ENCODE measurements at places on chromosomes 3 and 15.
A peak's percentile ranks its signal among the peaks of the same experiment; 100 is the strongest.

GRCh38 chr3:103085465-103085864 lies 650.6 kb downstream of the ZPLD1 start:
- DNase-seq: no peak

- peak; percentile 65 for DNase-seq
Measured at GRCh38 chr3:140160553-140160952, 225.6 kb downstream of the CLSTN2 start.

GRCh38 chr3:24162929-24163328 lies 217.8 kb downstream of the NR1D2 start:
- DNase-seq: peak; percentile 14

DNA sequence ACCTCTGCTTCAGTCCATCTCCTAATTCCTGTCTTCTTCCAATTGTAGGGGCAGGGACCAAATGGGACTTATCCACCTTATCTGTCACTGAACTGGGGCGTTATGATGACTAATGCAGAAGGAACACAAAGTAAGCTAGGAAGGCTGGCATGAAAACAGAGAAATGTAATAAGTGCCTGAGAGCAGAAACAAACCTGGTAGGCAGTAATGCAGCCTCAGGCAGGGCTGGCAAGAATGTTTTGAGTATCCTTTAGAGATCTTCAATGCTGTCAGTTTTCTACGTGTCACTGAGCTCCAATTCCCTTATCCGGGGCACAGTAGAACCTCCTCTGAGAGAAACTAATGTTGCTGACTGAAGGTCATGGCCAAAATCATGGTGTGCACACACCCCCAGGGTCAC lies 246.2 kb upstream of the TBL1XR1 start:
- DNase-seq: no peak

GRCh38 chr15:48643206-48643605 lies 2.3 kb downstream of the FBN1 start:
- no peak for DNase-seq

- peak; percentile 63 for DNase-seq
Measured at GRCh38 chr3:11155341-11156025, 1.2 kb downstream of the HRH1 start.

GRCh38 chr3:151724576-151725562 lies 8.9 kb upstream of the AADACL2 start:
- no peak for DNase-seq

GRCh38 chr3:9930804-9931418 lies 2.7 kb upstream of the CRELD1 start:
- peak; percentile 18 for DNase-seq

GRCh38 chr15:23694592-23694991 lies 7.5 kb upstream of the NDN start:
- no peak for DNase-seq

DNA sequence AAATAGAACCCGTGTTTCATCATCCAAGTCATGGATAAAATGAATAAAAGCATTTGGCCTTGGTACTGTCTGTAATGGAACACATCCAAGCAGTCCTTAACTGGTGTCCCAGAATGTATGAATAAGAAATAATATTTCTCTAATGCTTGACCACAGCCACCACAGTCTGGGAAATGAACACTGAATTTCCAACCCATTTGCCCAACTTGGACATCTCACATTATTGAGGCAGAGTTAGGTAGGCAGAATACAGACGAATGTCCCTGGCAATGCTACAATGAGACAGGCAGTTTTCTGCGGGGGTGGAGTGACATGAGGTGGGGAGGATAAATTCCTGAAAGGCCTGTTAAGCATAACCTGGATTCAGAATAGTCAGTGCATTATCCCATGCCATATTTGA lies 245.7 kb downstream of the ZIC1 start:
- no peak for DNase-seq

GRCh38 chr3:55202326-55202725 lies 274.5 kb upstream of the LRTM1 start:
- DNase-seq: no peak

- DNase-seq: no peak
Measured at GRCh38 chr15:70410371-70410985, 312.8 kb upstream of the TLE3 start.

DNA sequence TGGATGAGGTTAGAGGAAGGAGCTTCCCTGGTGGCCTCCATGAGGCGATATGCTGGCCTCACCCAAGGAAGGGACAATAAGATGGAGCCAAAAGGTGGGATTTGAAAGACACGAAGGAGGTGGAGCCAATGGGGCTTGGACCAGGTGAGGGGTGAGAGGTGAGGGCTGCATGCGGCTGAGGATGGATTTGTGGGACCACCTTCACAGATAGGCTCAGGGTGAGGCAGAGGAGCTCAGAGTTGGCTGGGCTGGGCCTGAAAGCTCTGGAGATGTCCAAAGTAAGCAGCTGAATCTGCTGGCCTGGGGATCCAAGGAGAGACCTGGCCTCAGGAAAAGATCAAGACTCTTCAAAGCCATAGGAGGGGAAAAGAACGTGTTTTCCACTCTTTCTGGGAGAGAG lies 49.8 kb downstream of the EXOG start:
- DNase-seq: no peak

GRCh38 chr3:139519998-139520737 lies 19.4 kb downstream of the RBP1 start:
- peak; percentile 74 for DNase-seq

DNA sequence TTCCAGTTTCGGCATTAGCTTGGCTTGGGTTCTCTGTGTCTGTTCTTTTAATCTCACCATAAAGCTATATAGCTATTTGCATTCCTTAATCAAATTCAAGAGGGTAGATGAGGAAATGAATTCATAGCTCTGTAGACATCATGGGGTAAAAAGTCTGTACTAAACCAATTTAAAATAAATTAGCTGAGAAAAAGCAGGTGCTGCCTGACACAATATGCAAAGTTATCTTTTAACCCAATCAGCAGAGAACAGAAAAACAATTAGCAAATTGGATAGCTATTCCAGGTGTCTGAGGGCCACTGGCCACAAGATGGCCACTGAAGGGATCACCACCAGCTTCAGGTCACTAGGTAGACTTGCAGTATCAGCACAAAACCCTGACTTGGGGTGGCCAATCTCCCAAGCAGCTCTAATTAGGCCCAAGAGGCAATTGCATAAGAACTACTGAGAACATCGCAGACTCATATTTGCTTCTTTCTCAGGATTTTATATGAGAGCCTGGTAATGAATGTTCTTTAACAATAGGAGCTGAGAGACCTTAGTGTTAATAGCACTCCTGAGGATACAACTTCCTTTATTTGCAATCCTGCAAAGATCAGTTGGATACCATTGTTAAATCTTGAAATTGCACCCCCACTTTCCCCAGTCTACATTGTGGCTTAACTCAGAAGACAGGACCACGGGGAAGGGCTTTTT lies 494.3 kb downstream of the PDCD6IP start:
- DNase-seq: peak; percentile 37

DNA sequence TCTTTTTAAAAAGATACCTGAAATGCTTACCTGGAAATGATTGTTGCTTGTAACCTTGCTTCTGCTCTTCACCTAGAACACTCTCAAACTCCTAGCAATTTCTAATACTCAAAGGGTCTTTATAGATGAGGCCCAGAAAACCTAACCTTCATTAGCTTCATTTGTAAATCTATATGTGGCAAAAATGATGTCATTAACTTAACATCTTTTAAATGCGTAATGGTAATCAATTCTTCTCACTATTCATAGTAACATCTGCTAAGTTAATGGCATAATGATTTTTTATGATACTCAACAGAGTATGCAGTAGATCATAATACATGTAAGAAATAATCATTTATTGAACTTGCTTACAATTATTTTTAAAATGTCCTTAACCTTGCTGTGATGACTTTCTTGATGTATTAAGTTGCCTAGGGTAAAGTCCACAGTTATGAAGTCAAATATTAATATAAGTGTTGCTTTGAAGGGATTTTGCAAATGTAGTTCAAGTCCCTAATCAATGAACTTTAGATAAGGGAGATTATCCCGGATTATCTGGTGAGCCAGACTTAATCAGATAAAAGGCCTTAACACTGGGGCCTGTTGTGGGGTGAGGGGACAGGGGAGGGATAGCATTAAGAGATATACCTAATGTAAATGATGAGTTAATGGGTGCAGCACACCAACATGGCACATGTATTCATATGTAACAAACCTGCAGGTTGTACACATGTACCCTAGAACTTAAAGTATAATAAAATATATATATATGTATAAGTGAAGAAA lies 10.1 kb upstream of the SERPINI2 start:
- peak; percentile 98 for DNase-seq

GRCh38 chr3:99965077-99965476 lies 147.4 kb downstream of the CMSS1 start:
- no peak for DNase-seq

GRCh38 chr15:80944818-80945217 lies 44.8 kb downstream of the MESD start:
- no peak for DNase-seq

- DNase-seq: no peak
Measured at GRCh38 chr3:156617781-156618180, 56.6 kb upstream of the TIPARP start.

DNA sequence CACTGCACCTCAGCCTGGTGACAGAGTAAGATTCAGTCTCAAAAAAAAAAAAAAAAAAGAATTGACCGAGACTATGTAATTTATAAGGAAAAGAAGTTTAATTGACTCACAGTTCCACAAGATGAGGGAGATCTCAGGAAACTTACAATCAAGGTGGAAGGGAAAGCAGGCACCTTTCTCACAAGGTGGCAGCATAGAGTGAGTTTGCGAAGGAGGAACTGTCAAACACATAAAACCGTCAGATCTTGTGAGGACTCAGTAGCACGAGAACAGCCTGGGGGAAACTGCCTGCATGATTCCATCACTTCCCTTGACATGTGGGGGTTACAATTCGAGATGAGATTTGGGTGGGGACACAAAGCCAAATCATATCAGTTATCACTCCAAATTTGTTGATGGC lies 380.9 kb downstream of the EDEM1 start:
- peak; percentile 26 for DNase-seq

DNA sequence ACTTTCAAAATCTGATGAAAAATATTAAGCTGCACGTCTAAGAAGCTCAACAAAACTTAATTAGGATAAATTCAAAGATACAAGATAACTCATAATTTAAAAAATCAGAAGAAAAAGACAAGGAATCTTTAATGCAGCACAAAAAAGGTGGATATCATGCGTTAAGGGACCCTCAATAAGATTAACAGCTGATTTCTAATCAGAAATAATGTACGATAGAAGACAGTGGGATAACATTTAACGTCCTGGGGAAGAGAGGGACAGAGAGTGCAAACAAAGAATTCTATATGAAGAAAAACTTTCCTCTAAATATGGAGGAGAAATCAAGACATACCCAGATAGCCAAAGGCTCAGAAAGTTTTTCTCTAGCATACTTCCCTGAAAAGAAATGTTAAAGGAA lies 519.5 kb downstream of the PYDC2 start:
- DNase-seq: no peak

- no peak for DNase-seq
Measured at GRCh38 chr3:52527039-52527731, 6.5 kb downstream of the NT5DC2 start.

GRCh38 chr3:58979840-58980239 lies 70.0 kb downstream of the CFAP20DC start:
- DNase-seq: no peak

DNA sequence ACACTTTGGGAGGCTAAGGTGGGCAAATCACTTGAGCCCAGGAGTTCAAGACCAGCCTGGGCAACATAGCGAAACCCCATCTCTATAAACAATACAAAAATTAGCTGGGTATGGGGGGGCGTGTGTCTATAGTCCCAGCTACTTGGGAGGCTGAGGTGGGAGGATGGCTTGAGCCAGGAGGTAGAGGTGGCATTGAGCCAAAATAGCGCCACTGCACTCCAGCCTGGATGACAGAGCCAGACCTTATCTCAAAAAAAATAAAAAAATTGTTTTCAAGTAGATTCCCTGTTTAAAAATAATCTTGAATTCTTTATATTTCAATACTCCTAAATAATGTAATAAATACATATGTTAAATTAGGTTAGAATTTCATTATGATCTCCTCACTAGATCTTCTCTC lies 9.8 kb downstream of the HMCES start:
- DNase-seq: no peak

DNA sequence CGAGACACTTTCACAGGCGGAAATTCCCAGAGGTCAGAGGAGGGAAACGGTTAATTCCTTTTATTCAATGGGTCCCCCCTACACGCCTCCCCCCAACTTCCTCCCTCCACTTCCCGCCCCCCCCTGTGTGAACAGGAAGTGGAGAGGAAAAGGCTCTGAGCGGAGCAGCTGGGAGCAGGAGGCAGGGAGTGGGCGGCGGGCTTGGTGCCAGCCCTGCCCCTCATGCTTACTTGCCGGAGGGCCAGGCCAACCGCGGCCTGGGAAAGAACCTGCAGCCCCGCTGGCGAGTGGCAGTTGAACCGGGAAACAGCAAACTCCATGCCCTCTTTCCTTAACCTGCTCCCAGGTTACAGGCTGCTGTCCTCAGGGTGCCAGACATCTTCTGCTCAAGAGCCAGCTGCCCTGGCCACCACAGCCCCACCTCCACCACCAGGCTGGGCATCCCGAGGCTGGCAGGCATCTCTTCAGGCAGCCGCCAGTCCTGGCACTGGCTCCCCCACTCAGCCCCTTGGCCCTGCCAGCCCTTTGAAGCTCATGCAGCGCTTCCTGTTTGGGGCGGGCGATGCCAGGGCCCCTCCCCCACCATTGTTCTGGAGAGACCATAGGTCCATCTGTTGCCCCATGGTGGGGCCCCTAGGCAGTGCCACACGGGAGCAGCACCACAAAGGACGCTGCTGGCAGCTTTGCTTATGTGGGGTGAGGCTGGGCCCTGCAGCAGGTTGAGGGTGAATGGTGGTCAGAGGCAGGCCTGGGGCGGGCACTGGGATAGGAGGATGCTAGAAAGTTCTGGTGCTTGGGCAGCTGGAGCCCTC lies 12.9 kb downstream of the VPS18 start:
- DNase-seq: peak; percentile 63

DNA sequence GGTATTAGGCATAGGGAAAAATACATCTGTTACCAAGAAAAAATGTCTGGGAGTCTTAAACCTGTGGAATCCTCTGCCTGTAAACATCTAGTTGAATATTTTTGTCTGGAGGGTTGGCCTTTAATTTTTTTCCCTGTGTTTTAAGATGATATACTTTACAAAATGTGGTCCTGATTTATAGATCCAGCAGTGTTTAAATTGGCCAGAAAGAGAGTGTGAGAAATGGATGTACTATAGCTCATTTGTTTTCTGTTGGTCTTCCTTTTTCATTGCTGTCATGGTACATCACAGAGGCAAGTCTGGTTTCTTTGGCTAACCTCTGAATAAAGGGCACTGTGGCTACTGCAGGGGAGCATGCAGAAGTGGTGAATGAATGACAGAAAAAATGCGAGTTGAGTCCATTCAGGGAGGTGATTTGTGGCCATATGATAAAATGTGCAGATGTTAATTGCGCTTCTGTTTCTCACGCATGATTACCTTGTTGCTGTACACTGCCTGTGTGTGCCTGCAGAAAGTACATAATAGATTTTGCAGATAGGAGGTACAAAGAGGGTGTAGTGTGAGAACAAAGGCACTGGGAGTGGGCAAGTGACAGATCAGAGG lies 150.0 kb downstream of the NFKBIZ start:
- DNase-seq: no peak

- no peak for DNase-seq
Measured at GRCh38 chr15:42010434-42010833, 10.4 kb downstream of the PLA2G4E start.

GRCh38 chr3:16769525-16769924 lies 115.2 kb upstream of the PLCL2 start:
- no peak for DNase-seq

- no peak for DNase-seq
Measured at GRCh38 chr3:187870360-187871203, 125.3 kb upstream of the BCL6 start.
